ENCODE measurements at places on chromosomes 12 and 14.

- no peak for DNase-seq
Measured at GRCh38 chr14:36518586-36519430, 1.2 kb downstream of the NKX2-1 start.

GRCh38 chr14:99099051-99099787 lies 172.8 kb downstream of the BCL11B start:
- no peak for DNase-seq

DNA sequence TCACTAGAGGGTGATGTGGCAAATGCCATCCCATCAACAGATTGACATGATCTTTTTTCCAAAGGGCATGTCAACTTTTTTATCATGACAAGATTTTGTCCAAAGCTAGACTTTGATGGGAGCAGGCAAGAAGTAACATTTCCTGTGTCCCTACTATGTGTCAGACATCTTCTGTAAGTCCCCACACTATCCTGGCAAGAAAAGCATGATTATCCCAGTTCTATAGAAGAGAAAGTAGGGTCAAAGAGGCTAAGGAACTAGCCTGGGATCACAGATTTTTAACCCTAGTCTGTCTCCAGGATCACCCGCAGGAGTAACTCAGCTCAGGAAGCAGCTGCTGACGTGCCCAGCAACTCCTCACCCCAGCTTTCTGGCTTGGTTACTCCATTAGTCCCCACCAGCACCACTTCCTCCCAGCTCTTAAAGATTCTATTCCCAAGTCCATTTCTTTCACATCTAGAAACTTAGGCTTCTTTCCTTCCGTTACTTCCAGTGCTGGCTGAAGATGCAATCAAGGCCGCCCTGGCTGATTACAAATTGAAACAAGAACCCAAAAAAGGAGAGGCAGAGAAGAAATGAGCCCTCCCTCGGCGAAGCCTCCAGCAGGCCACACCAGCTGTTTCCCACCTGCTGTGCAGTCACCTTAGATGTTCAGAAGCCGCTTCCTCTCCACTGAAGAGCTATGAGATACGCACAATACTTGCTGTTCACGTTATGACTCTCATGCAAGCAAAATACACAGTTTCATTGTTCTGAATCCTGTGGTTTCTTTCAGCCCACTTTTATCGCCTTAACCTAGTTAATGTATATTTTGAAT lies 6.2 kb downstream of the ISCU start:
- DNase-seq: no peak

DNA sequence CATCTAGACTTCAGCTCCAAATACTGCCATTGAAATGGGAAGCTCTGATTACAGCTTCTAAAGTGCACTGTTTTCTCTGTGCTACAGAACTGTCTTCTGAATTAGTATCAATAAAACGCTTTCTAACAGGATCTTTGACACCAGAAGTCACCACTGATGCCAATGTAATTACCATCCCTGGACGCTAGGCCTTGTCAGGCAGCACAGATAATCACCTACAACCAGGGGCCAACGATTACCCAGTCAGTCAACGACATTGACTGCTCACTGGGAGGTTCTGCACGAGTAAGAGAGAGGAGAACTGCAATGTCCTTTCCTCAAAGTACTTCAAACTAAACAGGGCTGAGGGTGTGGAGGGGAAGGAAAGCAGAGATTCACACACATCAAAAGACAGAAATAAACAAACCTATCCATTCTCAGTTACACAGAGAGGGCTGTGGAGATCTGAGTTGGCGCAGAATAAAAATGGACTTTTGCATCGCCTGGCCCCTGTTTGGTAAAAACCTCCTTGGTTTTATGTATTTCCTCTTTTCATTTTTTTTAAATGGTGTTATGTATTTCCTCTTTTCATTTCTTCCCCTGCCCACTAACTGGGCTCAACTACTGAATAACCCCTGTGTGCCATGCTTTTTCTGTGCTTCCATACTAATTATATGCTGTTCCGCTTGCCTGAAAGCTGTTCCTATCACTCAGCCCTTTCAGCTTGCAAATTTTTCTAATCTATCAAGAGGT lies 492.2 kb downstream of the APAF1 start:
- no peak for DNase-seq

GRCh38 chr12:31298515-31298910 lies 27.4 kb downstream of the SINHCAF start:
- DNase-seq: no peak

GRCh38 chr12:104600036-104600712 lies 143.4 kb downstream of the CHST11 start:
- DNase-seq: no peak

DNA sequence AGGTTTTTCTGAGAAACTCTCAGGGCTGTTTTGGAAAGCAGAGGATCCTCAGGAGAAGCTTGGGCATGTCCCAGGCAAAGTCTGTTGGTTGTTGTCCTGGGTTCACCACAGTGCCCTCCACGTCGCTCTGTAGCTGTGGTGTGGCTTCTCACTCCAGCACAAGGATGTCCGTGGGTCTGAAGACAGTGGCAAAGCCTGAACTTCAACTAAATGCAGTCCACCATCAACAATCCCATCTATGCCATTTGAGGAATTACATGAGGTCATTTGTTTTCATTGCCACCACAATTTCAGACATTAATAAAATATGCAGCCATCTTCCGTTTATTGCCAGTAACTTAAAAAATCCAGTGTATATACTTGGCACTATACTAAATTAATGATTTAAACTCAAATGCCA lies 272.1 kb downstream of the LRIG3 start:
- no peak for DNase-seq

GRCh38 chr14:85883101-85883500 lies 353.2 kb downstream of the FLRT2 start:
- DNase-seq: no peak

DNA sequence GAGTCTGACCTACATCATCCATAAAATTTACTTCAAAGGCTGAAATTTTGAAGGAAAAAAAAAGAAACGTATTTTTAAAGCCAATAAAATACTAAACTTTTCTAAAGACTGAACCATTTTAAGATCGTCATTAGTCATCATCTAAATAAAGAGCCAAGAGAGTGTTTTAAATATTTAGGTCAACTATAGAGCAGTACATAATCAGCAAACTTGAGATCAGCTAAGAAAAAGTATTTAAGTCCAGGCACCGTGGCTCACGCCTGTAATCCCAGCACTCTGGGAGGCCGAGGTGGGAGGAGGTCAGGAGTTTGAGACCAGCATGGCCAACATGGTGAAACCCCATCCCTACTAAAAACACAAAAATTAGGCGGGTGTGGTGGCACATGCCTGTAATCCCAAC lies 35.5 kb downstream of the HECTD1 start:
- DNase-seq: no peak

DNA sequence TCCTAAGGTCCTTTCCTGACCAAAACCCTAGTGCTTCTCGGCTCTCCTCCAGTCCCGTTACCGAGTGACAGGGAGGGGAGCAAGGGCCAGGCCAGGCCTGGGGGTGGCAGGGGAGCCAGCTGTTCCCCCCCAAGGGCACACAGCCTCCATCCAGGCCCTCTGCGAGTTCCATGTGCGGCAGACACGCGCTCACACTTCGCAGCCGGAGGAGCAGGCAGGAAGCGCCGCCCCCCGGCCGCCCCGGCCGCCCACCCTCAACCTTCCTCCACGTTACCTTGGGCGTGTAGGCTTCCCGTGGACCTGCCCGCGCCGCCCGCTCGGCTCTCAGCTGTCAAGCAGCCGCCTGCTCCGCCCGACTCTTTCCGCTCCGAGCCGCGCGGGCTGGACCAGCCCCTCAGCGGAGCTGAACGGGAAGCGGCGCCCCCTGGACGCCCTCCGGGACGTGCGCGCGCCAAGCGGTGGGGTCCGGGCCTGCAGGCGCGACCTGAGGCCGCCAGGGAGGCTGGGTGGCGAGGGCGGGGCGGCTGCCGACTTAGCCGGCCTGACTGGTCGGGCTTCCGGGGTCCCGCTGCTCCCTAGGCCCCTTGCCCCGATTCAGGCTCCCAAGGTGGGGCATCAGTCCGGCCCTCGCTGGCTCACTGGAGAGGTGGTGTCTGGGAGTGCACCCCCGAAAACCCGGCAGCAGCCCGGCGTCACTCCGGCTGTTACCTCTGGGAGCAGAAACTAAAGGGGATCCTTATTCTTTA lies at the start of gene CRACR2A:
CRACR2A (minus strand) TSS at position 369 of the 746 bp plus-strand sequence. CDS start 56,110 bp downstream, outside the sequence.
- DNase-seq: no peak

GRCh38 chr14:73879027-73879426 lies 7.6 kb upstream of the ZNF410 start:
- DNase-seq: no peak

DNA sequence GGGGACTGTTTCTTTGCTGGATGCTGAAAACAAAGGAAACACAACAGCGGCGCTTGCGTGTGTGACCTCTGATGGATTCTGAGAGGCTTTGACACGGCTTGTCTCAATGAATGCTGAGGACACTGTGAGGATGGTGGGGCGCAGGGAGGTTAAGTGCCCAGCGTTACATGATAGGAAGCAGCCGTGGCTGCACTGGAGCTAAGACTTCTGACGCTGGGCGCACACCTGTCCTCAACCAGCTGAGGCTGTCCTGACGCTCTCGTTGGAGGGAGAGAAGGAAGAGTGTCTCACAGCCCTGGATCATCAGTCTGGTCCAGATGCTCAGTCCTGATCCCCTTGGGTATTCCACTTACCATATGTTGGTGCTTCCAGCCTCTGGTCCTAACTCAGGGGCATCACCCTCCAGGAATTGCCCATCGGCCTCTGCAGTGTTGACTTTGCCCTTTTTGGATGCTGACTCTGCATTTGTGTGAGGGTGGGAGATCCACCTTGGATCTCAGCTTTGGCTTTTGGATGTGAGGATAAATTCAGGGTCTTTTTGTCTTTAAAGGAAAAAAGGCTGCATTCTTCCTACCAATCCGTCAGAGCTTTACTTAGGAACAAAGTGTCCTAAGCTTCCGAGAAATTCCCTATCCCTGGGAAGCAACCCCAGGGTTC lies 125.2 kb downstream of the ZNF664 start:
- DNase-seq: no peak

- DNase-seq: no peak
Measured at GRCh38 chr12:90757957-90758356, 197.0 kb downstream of the CCER1 start.

DNA sequence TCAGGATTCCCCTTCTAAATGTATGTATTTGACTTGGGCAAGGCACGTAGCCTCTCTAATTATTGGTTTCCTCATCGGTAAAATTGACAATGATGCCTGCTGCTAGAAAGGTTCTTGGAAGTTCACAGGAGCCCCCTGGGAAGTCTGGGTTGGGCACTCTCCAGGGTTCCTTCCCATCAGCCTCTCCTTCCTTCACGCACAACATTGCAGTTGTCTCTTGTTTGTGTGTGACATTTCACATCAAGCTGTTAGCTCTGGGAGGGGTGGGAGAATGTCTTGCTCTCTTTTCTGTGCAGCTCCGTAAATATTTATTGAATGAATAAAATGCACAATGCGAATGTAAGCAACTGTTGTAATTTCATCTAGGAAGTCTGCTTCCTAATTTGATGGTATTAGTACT lies 153.2 kb upstream of the PRICKLE1 start:
- DNase-seq: no peak
